ELF-1 (cell line): ENCODE measurements at places on chromosomes 2 and 18.
A peak's percentile ranks its signal among the peaks of the same experiment; 100 is the strongest.

DNA sequence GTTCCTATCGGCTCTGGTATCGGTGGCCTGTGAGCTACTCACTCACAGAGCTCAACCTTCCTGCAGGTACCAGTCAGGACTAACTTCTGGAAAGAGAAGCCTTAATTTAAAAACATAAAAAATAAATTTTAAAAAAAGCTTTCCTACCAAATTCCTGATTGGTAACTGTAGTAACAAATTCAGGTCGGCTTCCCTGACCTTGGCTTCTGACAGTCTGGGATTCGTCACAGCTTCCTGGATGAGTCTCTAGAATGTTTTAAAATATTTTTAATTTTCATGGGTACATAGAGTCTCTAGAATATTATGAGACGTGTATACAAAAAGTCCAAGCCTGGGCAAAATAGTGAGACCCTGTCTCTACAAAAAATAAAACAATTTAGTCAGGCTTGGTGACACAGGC lies 45.0 kb upstream of the MTCL1 start:
- DNase-seq = no peak

DNA sequence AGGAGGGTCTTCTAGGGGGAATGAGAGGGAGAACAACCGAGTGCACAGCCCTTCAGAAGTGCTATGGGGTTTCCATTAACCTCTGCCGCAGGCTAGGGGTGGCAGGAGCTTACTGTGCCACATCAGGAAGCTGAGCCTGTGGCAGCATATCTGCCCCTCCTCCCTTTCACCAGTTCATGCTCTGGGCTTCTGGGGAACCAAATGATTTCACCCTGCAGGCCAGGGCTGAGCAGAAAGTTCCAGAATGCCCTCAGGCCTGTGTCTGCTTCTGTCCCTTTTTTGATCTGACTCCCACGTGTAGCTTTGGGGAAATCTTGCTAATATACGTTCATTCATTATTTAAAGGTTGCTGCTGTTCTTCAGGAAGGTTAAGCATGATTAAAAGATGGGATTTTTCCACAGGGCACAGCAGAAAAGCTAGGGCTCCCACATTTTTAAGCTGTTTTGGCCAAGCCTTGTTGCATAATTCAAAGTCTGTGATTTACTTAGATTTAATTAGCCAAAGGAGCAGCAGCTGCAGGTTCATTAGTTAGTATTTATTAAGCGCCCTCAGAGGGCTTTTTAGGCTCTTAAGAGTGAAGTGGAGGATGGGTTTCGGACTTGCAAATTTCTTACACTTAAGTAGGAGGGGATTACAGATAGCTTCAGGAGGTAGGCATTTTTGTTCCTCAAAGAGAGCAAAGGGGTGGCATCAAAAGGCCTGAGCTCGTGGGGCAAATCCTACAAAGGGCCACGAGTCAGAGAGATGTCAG lies 10.2 kb downstream of the TMEM247 start:
- no peak for DNase-seq

- DNase-seq = no peak
Observed at GRCh38 chr2:134098321-134098720, 155.6 kb upstream of the MGAT5 start.

GRCh38 chr18:32771871-32772580 lies 797 bp downstream of the KLHL14 start:
- peak; percentile 29 for DNase-seq

- DNase-seq = no peak
Observed at GRCh38 chr18:80201739-80202138, 45.6 kb downstream of the PARD6G start.

GRCh38 chr2:210859314-210859713 lies 302.9 kb downstream of the CPS1 start:
- DNase-seq = no peak

DNA sequence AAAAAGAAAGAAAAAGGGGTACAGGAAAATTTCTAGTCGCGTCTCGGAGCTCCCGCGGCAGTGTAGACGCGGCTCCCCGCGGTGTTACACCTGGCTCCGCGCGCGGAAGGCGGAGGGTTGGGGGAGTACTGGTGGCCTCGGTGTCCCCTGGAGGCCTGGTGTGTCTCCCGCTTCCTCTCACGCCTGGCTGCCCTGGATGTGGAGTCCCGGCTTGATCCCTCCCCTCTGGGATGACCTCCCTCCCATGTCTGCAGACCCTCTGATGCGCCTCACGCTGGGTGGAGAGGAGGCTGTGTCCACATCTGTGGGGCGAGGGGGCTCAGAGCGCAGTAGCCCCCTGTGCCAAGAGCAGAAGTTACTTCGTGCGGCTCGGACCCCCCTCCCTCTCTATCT lies 1.2 kb downstream of the KIF5C start:
- peak; percentile 71 for DNase-seq

- DNase-seq = no peak
Observed at GRCh38 chr2:85057226-85057962, 75.8 kb upstream of the TCF7L1 start.

GRCh38 chr18:44943311-44943881 lies 262.7 kb downstream of the SETBP1 start:
- peak; percentile 43 for DNase-seq
